T-helper 2 cell treated with Interferon-gamma antibody and Interleukin-4, amounts not matched to agents 5 μg/mL and 100 μg/mL, for 36 hours (primary cell): ENCODE measurements at places on chromosomes 5 and 9.

- no peak for DNase-seq
Observed at GRCh38 chr5:91541696-91542095, 158.6 kb upstream of the ARRDC3 start.

- DNase-seq: no peak
Observed at GRCh38 chr9:113542006-113542405, 78.5 kb downstream of the RGS3 start.

GRCh38 chr5:60687927-60688720 is 11.8 kb downstream of the DEPDC1B start:
- DNase-seq: peak; percentile 9

- DNase-seq: no peak
Observed at GRCh38 chr9:116658265-116658664, 28.8 kb upstream of the TRIM32 start.
